NCI-H1930 (cell line): ENCODE measurements at places on chromosomes 1 and 21.

- no peak for DNase-seq
Measured at GRCh38 chr1:199135901-199136300, 497.1 kb downstream of the PTPRC start.

GRCh38 chr1:166141969-166142368 lies 24.8 kb downstream of the FAM78B start:
- DNase-seq, result no peak

GRCh38 chr21:35905096-35905962 lies 155.0 kb downstream of the SETD4 start:
- no peak for DNase-seq

- no peak for DNase-seq
Measured at GRCh38 chr1:114755006-114755931, 2.5 kb downstream of the CSDE1 start.
